BJ (cell line): ENCODE measurements at places on chromosomes 11 and 22. TPM values are rescaled to one million over a fixed set of nuclear protein-coding genes. Genes with fewer than 3 reads are reported as not detected.

- DNase-seq: no peak
Measured at GRCh38 chr11:78400116-78400515, 17.5 kb downstream of the GAB2 start.

The PKDREJ gene
- polyA plus RNA-seq: not detected in 2 replicates

- DNase-seq: no peak
Measured at GRCh38 chr22:31538815-31539214, 42.5 kb downstream of the SFI1 start.

GRCh38 chr11:78432956-78433355 lies 15.3 kb upstream of the GAB2 start:
- no peak for DNase-seq

- no peak for DNase-seq
Measured at GRCh38 chr11:692824-693414, 2.1 kb downstream of the DEAF1 start.

The TPBGL gene
- not detected in 2 replicates for polyA plus RNA-seq

DNA sequence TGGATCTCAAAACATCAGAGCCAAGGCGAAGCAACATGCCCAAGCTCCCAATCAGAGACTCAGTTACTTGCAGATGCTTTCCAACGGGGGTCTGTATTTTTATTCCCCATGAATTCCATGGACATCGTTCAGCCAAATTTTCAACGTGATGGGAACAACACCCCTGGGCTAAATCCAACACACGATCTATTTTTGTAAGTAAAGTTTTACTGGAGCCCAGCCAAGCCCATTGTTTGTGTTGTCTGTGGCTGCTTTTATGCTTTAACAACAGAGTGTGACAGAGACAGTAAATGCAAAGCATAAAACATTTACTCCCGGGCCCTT lies 33.7 kb downstream of the SLC5A1 start:
- no peak for DNase-seq

GRCh38 chr11:7520981-7521487 lies 7.2 kb downstream of the PPFIBP2 start:
- DNase-seq: no peak

The NUP98 gene
- polyA plus RNA-seq: 103 and 145 TPM in 2 replicates

The TLCD5 gene
- polyA plus RNA-seq: 8.0 and 9.8 TPM in 2 replicates

The COMT gene
- polyA plus RNA-seq: 146 and 332 TPM in 2 replicates

DNA sequence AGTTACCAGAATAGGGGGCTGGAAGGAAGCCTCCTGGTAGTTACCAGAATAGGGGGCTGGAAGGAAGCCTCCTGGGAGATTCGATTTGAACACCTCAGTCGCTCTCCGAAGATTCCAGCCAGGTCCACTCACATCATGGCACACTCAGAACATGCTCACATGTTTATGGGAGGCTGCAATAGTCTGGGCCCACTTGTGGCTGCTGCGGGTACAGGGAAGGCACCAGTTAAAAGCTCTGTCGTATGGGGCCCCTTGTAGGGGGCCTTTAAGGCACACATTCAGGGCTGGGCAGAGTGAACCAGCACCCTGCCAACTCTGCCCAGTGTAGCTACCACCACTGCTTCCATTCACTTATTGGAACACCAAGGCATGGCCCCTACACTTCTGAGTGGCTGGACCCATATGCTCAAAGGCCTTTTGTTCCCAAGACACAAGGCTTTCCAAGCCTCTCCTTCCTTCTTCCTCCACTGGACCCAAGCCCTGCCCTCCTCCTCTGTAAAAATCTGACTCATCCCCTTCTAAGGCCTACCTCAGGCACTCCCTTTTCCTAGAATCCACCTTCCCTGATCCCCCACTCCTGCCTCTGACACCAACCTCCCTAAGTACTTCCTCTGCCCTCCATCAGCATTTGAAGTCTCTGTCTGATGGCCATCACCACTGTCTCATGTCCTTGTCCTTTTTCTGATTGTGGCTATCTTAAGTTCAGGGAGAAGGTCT lies 28.0 kb downstream of the USP35 start:
- no peak for DNase-seq

DNA sequence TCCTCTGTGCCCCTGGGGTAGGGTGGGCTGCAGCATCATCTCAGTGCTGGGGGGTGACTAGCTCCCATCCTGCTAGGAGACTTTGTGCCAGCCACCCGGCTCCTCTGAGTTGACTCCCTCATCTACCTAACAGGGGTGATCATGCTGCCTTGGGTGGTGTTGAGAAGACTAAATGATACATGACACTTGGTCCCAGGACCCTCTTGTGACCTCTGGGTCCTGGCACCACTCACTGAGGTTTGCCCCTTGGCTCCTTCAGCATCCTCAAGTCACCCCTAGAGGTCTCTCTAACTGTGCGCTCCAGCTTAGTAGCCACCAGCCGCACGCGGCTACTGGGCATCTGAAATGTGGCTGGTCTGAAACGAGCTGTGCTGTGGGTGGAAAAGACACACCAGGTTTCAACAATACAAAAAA lies 72.1 kb downstream of the LRRC32 start:
- no peak for DNase-seq

DNA sequence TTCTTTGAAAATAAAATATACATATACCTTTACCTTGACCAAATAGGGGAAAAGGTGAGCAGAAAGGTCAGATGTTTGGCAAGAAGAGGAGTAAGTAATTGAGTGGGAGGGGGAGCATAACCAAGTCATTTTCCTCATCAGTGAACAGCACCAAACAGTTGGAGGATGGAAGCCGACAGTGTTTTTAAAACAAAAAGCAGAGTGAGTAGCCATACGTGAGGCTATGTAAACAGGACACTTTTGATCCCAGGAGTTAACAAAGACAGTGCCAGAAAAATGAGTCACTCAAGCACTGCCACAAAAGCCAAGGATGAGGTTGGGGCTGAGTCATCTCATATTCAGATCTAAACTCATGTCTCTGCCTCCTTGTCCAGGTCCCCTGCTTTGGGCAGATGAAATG lies 734.7 kb downstream of the KCNA4 start:
- peak; percentile 73 for DNase-seq

DNA sequence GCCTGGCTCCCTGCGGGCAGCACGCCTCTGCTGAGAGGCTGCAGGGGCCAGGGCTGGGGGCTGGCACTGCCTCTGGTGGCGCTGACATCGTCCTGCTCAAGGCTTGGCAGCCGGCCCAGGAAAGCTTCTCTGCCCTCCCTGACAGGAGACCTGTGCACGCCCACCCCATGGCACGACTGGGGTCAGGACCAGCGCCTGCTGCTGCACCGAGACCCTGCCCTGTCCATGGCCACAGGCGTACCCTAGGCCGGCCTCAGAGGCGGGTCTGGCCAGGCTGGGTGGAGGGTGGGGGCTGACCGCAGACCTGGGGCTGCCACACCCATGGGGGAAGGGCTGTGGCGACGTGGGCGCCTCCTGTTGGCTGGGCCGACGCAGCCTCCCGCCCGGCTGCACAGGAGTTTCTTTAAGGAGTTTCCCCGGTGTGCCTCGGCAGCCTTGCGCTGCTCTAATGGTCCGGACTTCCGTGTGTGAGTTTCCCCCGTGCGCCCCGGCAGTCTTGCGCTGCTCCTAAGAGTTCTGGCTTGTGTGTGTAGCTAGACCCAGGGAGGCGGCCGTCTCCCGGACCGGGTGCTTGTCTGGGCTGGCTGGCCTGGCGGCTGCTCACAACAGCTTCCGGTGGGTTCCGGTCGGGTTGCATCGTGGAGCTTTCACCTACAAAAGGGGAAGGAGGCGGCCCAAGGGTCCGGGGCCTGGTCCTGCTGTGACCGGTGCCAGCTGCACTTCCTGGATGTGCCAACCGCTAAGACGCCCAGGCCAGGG lies 4.6 kb downstream of the TRABD start:
- DNase-seq: no peak

The TMEM258 gene
- polyA plus RNA-seq: 371 and 399 TPM in 2 replicates

GRCh38 chr11:115087791-115088190 lies 409.5 kb downstream of the NXPE2 start:
- no peak for DNase-seq

GRCh38 chr11:9941991-9942390 lies 278.1 kb downstream of the SWAP70 start:
- no peak for DNase-seq

DNA sequence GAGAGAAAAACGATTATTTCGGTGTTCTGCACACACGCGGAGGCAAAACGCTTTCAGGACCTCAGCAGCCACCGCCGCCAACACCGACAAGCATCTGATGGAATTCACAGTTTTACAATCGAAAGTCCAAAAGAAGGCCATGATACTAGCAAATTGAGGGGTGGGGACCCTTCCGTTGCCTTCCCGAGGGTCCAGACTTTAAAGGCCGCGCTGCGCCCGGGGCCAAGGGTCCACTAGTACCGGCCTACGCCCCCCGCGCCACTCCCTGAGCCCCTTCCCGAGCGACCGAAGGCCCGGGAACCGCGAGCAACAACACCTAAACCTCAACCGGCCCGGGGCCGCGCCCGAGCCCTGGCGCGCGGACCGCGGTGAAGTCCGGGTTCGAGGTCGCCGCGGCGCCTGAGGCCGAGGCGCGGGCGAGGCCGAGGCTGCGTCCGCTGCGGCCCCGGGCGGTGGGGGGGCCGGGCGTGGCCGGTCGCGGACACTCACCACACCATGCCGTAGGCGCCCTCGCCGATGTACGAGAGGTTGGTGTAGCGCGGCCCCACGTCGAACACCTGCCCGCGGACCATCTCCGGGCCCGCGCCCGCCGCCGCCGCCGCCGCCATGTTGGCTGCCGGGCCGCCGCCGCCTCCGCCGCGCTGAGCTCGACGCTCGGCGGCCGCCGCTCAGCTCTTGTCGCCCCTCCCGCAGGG lies 465 bp downstream of the MAPK1 start:
- no peak for DNase-seq

The ILK gene
- polyA plus RNA-seq: 449 and 654 TPM in 2 replicates

DNA sequence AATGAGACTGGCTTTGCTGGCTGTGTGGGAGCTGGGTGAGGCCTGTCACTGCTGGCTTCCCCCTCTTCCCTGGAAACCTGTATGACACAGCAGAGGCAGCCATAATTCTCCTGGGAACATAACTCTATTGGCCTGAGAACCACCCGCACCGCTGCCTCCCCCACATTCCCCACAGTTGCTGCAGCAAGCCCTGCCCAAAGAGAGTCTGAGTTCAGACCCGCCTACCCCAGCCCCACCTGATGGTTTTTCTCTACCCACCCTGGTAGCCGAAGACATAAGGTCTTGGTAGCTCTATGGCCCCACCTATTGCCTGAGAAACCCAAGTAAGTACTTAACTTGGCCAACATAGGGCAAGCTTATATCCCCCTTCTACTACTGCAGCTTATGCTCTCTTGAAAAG lies 174.8 kb downstream of the C11orf91 start:
- DNase-seq: no peak

- DNase-seq: no peak
Measured at GRCh38 chr11:127362754-127363308, 362.3 kb upstream of the KIRREL3 start.

- DNase-seq: no peak
Measured at GRCh38 chr11:9025101-9025850, 21.5 kb upstream of the NRIP3 start.

- no peak for DNase-seq
Measured at GRCh38 chr11:134835561-134835960, 423.5 kb upstream of the B3GAT1 start.

DNA sequence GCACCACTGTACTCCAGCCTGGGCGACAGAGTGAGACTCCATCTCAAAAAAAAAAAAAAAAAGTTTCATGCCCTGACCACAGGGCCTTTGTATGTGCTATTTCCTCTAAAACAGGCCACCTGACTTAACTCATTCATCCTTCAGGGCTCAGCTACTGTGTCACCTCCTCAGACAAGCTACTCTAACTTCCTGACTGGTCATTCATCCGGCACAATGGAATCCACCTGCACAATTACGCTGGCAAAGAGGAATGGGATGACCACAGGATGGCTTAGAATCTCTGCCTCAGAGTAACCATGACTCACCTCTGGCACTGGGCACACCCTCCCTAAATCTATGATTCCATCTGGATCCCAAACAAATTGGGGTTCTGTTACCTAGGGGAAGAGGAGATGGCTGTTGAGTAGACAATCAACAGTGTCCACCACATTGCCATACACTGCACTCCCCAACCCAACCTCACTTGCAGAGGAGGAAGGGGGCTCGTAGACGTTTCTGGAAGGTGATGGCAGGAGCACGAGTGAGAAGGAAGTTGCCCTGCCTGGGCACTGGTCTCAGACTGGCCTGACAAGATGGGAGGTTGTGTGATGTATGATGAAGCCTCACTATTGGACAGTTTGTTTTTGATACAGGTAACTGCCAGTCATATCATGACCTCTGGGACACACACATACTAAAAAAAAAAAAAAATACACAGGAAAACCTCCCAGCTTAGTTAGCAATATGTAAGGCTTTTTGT lies 22.8 kb upstream of the HMOX1 start:
- no peak for DNase-seq

GRCh38 chr11:114026355-114026754 lies 33.2 kb upstream of the ZBTB16 start:
- DNase-seq: no peak

- no peak for DNase-seq
Measured at GRCh38 chr11:111372538-111372937, 6.5 kb downstream of the POU2AF1 start.

DNA sequence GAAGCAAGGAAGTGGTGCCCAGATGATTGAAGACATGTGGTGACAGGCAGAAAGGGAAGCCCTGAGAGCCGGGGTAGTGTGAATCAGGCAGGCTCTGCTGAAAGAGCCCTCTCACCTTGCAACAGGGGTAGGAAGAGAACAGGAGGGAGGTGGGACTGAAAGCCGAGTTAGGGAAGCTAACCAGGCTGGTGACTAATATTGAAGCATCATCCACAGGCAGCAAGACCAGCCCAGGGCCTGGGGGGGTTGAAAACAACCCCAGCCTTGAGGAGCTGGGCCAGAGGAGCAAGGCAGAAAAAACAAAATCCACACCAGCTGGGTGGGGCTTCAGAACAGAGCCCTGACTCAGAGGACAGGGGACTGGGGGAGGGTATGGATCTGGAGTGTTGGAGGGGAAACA lies 35.0 kb upstream of the CRTAM start:
- DNase-seq: peak; percentile 53

DNA sequence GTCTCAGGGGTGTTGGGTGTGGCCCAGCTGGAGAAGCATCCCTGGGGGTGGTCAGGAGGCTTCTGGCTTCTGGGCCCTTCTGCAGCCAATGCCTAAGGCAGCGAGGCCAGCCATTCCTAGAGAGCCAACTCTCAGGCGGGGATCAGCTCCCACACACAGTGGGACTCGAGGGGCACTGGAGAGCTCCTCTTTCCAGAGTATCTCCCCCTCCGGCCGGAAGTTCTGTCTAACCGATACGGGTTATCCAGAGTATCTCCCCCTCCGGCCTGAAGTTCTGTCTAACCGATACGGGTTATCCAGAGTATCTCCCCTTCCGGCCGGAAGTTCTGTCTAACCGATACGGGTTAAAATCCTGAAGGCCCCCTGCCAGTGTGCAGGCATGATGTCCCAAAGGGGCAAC lies 71.2 kb upstream of the B3GAT1 start:
- DNase-seq: no peak

The GSTT2 gene
- polyA plus RNA-seq: 0.16 and 0.23 TPM in 2 replicates

DNA sequence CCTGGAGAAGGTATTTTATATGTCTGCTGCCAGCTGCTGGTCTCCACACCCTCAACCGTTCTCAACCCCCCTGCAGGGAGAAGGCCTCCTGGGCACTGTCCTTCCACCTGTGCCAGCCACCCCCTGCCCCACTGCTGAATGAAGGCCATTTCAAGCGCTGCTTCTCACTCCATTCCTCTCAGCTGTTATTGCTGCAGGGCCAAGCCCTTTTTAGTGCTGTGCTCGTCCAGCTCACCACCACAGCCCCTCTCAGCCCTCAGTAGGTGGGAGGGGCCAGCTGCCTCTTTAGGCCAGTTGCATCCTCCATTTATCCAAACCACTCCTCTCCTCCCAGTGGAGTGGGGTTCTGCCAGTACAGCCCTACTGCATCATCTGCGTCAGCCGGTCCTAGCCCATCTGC lies 1.8 kb upstream of the WBP2NL start:
- DNase-seq: no peak

The NXPE2 gene
- polyA plus RNA-seq: 0.04 and 0.06 TPM in 2 replicates

The B4GALNT4 gene
- polyA plus RNA-seq: 3.0 and 5.4 TPM in 2 replicates

The CHEK1 gene
- polyA plus RNA-seq: 11.4 and 25.2 TPM in 2 replicates

- DNase-seq: peak; percentile 68
Measured at GRCh38 chr11:11979488-11980117, 28.8 kb downstream of the DKK3 start.
